Activated T-cell treated with anti-CD3 and anti-CD28 coated beads for 1 hour (primary cell): ENCODE measurements at places on chromosomes 3 and 15.

- no peak for DNase-seq
Observed at GRCh38 chr15:89112341-89112971, 24.2 kb downstream of the ABHD2 start.

GRCh38 chr15:39826975-39827374 is 44.3 kb upstream of the FSIP1 start:
- DNase-seq: no peak

- DNase-seq: no peak
Observed at GRCh38 chr15:70726753-70727152, 36.6 kb downstream of the UACA start.

DNA sequence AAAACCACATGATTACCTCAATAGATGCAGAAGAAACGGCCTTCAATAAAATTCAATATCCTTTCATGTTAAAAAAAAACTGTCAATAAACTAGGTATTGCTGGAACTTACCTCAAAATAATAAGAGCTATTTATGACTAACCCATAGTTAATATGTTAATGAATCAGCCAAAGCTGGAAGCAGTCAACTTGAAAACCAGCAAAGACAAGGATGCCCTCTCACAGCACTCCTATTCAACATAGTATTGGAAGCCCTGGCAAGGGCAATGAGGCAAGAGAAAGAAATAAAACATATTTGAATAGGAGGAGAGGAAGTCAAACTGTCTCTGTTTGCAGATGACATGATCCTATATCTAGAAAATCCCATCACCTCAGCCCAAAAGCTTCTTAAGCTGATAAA is 456.1 kb downstream of the OCA2 start:
- no peak for DNase-seq

GRCh38 chr3:177928172-177928873 is 607.9 kb upstream of the KCNMB2 start:
- DNase-seq: no peak

GRCh38 chr3:99418209-99418635 is 220.2 kb upstream of the COL8A1 start:
- no peak for DNase-seq

DNA sequence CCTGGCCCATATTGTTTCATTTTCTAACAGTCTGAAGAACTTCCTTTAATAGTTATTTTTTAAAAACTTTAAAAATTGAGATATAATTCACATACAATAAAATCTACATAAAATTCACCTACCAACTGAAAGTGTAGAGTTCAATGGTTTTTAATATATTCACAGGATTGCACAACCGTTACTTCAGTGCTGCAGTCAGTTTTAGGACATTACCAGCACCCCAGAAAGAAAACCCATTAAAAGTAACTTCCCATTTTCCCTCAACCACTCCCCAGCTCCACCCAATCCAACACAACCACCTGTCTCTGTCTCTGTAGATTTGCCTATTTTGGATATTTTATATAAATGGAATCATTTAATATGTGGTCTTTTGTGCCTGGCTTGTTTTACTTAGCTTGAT is 29.6 kb downstream of the MGA start:
- DNase-seq: no peak

DNA sequence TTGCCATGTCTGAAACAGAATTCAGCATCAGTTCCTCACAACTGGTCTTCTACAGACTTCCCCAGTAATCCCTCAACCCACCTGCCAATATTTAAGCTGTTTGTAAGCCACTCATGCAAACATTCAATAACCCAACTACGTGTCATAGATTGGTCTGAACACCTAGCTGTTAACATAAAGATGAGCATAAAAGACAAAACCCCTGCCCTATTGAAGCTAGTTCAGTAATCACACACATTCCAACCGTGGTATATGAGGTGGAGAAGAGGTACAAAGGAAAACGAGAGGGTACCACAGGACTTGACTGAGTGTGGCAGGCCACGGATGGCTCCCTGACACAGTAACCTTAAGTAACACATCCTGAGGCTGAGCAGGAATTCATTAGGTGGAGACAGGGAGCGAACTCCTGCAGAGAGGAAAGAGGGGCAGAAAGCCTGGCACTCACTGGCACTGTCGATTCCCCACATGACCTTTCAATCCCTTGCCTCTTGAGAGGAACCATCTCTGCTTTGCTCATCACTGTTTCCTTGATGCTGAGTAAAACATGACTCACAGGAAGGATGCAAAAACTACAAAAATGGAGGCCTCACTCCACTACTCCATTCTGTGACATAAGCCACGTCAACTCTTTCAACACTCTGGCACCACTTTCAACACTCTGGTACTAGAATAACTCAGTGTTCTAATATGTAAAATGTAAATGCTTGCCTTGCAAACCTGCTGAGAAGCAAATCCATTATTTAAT is 31.3 kb downstream of the RPN1 start:
- no peak for DNase-seq

DNA sequence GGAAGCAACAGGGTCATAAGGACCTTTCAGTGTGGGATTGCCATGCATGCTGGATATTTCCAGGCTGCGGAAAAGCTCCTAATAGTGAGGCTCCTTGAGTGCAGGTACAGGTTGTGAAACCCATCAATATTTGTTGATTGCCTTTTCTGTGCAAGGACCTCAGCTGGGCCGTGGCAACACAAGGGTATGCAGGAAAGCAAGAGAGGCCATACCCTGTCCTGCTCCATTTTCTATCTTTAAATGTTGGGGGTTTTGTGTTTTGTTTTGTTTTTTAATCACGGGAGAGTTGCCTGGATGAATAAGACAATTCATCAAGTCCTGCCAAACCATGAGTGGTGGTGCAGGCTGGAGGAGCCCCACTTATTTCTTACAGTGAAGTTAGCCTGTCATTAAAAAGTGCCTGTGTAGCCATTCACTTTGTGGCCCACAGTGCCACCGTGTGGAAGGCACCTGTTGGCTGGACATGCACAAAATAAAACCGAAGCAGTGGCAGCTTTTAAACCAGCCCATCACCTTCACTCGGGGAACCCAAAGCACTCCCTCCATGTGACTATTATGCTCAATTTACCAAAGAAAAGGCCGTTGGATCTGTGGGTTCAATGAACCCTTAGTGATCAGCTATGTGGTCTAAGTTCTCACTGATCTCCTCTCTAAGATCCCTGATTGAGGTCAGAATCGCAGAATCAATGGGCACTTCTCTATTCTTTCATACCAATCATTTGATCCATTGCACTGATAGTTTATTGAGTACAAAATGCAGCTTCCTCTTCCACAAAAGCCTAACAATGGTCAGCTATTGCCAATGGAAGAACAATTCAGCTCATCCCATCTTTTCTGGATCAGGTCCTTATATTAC is 42.2 kb downstream of the CLDN18 start:
- no peak for DNase-seq

DNA sequence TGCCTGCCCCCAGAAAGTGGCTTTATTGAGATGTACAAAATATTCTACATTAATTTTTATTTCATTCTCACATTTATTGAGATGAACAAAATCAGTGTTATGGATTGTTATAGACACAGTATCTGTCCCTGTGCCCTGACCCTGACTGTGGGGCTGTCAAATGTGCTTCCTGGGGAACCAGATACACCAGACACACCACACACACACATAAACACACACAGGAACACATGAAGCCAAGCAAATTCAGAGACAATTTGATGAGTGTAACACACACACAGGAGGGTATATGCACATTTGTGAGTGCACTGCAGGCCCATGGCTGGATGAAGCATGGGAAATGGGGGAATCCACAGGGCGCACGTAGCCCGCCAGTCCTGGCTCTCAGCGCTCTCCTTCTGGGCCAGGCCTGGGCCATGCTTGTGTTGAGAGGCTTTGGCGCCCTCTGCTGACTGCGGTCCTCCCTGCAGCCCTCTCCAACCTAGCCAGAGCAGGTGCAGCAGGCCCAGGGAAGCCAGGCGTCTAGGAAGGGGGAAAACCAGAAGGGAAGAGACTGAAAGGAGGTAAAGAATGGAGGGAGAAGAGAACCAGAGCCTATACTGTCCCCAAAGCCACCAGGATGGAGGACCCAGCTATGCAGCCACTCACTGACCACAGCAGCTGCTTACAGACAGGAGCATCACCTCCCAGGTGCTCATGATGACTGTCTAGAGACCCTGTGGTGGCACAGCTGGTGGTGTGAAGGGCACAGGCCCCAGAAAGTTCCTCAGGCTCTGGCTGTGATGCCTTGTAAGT is 18.0 kb upstream of the LOXL1 start:
- peak; percentile 60 for DNase-seq

DNA sequence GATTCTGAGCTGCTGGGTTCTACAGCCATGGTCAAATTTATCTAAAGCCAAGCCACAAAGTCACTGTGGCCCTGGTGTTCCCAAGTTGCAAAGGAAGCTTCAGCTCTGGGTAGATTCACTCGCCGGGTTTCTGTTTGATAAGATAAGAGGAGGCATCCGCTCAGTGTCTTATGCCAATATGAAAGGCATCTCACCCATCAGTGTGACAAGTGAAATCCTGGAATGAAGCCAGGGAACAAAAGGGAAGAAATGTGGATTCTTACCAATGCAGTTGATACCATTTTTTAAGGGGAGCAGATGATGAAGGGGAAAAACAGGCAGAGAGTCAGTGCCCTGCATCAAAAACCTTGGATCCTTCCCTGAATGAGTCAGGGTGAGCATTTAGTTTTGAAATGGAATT is 2.8 kb upstream of the CPNE4 start:
- no peak for DNase-seq

- DNase-seq: no peak
Observed at GRCh38 chr3:178304758-178305467, 231.3 kb upstream of the KCNMB2 start.

DNA sequence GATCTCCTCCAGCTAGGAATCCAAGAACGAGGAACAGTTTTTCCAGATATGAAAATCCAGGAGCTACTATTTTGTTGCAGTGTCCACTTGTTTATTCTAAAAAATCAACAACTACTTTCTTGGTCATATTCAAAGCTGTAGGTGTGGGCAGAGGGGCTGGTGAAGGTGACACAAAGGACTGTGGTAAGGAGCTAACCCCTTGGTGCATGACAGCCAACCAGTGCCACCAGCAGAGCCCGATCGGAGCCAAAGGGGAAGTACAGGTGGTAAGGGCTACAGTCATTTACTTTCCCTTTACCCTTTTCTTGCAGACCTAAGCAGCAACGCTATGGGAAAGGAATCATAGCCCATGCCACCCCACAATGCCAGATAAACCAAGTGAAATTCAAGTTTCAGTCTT is 30.7 kb downstream of the PLA1A start:
- no peak for DNase-seq
